CD4-positive, alpha-beta T cell treated with Interleukin-4 for 1 hour (primary cell): ENCODE measurements at places on chromosomes 16 and 17.
A peak's percentile ranks its signal among the peaks of the same experiment; 100 is the strongest.

DNA sequence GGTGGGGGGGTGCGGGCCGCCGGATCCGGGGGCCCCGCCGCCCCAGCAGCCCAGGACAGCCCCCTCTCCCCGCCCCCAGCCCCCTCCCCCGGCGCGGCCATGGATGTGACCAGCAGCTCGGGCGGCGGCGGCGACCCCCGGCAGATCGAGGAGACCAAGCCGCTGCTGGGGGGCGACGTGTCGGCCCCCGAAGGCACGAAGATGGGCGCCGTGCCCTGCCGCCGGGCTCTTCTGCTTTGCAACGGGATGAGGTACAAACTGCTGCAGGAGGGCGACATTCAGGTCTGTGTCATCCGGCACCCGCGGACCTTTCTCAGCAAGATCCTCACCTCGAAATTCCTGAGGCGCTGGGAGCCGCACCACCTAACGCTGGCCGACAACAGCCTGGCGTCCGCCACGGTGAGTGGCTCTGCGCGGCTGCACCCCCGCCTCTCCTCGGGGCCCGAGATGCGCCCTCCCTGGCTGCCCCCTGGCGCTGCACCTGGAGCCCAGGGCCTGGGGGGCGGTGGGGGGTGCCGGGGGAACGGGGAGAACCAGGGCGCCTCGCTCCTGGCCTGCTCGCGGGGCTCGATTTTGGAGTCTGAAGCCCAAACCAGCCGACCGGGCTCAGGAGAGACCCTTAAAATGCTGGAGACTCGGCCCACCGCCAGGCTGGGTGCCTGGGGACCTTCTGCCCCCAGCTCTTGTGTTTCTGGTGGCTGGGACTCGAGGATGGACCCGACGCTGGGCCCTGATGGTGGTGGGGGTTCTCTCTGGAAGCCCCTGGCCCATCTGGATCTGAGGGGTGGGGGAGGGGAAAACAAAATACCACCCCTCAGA lies 744 bp downstream of the CMIP start:
- peak; percentile 46 for DNase-seq

DNA sequence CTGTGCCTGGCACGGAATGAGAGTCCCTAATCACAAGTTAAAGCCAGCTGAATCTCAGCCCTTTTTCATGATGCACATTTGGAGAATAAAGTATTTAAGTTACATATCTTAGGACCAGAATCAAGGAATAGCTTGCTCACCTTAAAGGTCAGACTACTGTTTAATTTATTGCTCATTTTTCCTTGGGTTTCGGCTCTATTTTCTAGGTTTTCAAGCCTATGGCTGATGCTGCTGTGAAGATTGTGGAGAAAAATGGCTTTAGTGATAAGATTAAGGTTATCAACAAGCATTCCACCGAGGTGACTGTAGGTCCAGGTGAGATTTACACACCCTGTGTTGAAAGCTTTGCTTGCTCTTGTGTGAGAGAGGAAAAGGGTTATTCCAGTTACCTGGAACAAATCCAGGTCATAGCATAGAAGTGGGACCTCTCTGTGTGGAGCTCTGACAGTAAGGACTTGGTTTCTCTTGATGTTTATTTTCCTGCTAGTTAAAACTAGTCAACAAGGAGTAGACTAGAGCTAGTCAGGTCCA lies 18.1 kb downstream of the PRMT7 start:
- no peak for DNase-seq

DNA sequence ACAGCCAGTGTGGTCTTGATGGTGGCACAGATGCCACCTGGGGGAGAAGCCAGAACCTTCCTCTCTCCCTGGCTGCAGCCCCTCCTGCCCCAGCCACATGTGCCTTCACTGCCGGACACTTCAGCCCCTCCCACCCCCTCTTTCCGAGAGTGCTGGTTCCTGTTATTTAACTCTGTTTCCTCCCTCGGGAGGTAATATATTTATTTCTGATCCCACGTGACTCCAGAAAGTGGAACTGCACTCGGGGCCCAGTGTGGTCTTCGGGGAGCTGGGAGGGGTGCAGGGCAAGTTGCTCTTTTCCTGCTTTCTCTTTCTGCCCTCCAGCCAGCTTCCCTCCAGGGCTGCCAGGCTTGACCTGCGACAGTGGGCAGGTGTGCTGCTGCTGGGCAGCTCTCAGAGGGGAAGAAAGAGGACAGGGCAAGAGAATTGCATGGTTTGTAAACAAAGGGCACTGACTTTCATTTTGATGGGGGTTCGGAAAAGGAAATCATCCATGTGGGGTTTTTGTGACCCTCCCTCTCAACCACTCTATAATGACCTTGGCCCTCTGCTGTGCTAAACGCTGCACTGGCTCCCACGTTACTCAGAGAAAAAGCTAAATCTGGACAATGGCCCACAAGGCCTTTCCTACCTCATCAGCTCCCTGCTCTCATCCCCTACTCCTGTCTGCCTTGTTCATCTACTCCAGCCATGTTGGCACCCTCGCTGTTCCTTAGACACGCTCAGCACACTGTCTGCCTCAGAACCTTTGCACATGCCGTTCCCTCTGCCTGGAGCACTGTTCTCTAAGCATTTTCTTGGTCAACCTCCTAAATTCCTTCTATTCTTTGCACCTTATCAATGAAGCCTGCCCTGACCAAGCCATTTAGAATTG lies 8.2 kb upstream of the CIITA start:
- DNase-seq, result peak; percentile 72

DNA sequence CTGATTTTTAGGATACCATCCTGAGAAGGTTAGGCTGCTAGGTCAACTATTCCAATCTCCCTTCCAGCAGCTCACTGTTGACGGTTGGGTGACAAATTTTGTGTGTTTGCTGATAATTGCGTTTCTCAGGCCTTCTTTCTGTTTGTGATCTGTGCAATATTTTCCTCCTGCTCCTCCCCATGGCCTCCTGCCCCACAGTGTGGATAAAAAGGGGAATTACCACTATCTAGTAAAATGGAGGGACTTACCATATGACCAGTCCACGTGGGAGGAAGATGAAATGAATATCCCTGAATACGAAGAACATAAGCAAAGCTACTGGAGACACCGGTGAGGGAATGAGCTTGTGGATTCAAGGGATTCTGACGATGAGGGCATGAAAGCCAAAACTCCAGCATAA lies 9.2 kb downstream of the CHD3 start:
- DNase-seq, result peak; percentile 47

GRCh38 chr17:44995436-44996001 lies 27.4 kb upstream of the C1QL1 start:
- DNase-seq, result no peak

DNA sequence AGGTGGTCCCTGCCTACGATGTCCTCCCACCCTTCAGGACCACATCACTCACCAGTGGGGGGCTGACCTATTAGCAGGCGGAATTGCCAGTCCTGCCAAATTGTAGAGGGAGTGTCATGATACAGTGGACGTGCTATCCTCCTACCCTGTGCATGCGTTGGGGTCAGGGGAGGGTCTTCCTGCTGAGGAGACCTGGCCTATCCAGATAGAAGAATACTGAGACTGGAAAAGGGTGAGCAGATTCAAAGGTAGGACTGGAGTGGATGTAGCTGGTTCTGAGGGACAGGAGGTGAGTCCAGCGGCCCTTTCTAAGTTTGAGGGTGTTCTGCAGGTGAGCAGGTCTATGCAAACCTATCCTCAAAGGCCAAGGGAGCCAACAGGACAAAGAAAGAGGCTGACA lies 8.0 kb downstream of the PRSS41 start:
- DNase-seq, result no peak

DNA sequence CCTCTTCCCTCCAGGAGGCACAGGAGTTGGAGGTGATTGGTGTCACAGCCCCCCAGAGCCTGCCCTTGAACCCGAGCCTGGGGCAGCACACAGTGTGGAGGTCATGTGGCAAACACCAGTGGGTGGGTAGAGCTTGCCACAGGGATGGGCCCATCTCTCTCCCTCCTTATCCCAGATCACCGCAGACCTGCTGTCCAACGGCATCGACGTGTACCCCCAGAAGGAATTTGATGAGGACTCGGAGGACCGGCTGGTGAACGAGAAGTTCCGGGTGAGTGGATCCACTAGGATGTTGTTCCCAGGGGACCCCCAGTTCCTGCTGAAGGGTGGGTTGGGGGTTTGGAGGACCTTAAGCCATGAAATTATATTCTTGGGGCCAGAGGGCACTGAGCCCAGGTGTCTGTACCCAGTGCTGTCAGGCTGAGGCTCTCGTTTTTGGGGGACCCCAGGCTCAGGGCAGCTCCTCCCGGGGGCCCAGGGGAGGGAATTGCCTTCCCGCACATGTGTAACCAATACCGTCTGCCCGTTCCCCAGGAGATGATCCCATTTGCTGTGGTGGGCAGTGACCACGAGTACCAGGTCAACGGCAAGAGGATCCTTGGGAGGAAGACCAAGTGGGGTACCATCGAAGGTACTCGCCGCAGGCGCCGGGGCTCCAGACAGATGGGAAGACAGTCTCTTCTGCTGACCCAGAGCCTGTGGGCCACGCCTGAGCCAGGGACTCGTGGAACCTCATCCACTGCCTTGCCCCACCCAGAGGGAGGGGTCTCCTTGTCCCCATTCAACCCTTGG lies 351.9 kb downstream of the SEC14L1 start:
- no peak for DNase-seq

DNA sequence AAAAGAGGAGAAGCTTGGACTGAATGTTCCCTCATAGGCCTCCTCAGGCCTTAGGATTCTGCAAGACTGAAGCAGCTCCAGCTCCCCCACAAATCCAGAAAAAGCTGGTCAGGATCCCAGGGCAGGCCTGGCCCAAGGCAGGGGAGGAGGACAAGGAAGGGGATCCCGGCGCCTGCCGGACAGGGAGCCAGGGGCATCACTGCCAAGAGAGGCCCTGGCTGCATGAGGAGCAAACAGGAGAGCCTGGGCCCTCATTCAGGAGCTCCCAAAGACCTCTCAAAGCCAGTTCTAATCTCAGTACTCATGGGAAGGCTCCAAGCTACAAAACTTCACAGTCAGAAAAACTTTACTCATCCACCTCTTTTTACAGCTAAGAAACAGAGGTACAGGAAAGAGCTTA lies 67.3 kb downstream of the ZNF423 start:
- DNase-seq, result no peak

DNA sequence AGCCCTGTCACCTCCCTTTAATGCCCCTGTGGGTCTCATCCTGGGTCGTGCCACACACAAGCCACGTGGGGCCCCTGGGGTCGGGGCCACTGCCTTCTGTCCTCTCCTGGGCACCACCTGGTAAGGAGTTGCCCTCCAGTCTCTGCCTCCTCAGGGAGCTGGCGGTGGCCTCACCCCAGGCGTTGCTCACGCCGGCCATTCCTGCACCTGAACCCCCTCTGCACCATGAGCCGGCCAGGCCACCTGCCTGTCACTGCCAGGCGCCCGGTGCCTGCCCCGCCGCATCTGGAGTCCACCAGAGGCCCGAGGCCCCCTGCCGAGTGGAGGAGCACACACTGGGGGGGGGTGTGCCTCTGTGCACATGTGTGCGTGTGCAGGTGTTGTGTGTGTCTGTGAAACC lies 10.4 kb downstream of the NHERF2 start:
- DNase-seq, result no peak

- no peak for DNase-seq
Observed at GRCh38 chr16:16151315-16151714, 72.0 kb downstream of the ABCC6 start.
